Nucleus accumbens (tissue), 56 donors: ENCODE measurements at places on chromosomes 13 and 19.

GRCh38 chr13:58882516-58882915, 1251.0 kb downstream of the PCDH17 start:
- no peak for DNase-seq

- no peak for DNase-seq
These were observed 28.3 kb downstream of the EFNA2 start for GRCh38 chr19:1313695-1314613.

- no peak for DNase-seq
These were observed 12.2 kb upstream of the TIMM44 start for GRCh38 chr19:7955696-7956095.

- DNase-seq: no peak
These were observed 327.1 kb downstream of the RFC3 start for GRCh38 chr13:34145061-34145460.

GRCh38 chr19:4291184-4291732, 10.9 kb downstream of the TMIGD2 start:
- DNase-seq: no peak
